NK-92 treated with Interleukin-12 subunit alpha and Interleukin-12 subunit beta, amount 100 ng/mL, for 24 hours (cell line): ENCODE measurements at places on chromosomes 3 and 15.

- no peak for DNase-seq
Measured at GRCh38 chr3:48518069-48518468, 14.1 kb upstream of the SHISA5 start.

- DNase-seq = no peak
Measured at GRCh38 chr3:78881501-78881900, 886.3 kb downstream of the ROBO1 start.

- no peak for DNase-seq
Measured at GRCh38 chr3:37607604-37608003, 254.1 kb upstream of the CTDSPL start.

DNA sequence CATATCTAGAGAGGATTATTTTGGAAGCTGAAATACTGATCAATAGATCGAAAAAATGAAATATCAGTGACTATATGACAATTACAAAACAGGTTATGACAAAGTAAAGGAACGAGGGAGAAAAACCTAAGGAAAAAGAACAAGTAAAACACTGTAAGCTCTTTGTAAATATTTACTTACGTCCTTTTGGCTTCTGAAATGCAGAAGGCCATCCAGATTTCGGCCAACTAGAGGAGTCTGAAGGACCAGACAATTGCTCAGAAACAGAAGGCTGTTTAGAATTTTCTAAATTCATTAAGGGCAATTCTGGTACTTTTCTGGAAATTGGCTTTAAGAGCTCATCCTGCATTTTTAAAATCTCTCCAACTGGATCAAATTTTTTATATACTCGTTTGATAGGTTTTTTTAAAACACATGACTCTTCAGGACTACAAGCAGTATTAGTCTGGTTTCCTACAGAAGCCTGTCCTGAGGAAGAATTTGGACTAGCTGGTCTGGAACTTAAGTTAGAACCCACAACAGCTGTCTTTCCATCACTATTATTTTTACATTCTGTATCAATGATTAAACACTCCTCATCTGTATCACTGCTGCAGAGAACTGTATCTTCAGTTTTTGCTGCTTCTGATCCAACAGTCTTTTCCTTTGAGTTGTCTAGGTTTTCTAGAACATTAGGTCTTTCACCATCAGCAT, 30.1 kb downstream of the ICE2 start:
- no peak for DNase-seq

- no peak for DNase-seq
Measured at GRCh38 chr15:48178648-48178931, 495 bp upstream of the MYEF2 start.

DNA sequence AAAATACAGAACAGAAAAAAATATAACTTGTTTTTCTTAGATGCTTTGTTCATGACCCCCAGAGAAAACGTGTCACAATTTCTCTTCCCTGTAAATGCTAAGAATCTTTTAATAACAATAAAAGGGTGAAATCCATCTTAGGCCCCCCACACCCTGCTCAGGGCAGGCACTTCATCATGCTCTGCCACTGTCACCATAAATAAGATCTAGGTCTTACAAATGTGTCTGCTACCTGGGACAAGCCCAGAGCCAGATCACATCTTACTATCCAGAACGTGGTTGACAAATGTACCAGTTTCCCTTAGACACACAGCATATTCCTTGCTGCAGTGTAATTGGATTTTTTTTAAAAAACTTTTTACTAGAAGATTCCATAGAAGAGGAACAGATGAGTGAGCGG, 795.4 kb downstream of the AGBL1 start:
- DNase-seq = no peak

- no peak for DNase-seq
Measured at GRCh38 chr3:71311661-71312046, 271.9 kb downstream of the FOXP1 start.

DNA sequence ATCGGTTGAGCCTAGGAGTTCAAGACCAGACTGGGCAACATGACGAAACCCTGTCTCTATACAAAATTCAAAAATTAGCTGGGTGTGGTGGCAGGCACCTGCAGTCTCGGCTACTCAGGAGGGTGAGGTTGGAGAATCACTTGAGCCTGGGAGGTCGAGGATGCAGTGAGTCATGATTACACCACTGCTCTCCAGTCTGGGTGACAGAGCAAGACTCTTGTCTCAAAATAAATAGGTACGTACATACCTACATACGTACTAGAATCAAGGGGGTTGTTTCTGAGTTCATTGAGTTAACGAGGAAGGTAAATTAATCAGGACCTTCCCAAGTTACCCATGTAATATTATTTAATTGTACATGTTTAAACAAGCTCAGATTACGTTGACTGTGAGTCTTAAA, 97.5 kb downstream of the CHL1 start:
- no peak for DNase-seq

DNA sequence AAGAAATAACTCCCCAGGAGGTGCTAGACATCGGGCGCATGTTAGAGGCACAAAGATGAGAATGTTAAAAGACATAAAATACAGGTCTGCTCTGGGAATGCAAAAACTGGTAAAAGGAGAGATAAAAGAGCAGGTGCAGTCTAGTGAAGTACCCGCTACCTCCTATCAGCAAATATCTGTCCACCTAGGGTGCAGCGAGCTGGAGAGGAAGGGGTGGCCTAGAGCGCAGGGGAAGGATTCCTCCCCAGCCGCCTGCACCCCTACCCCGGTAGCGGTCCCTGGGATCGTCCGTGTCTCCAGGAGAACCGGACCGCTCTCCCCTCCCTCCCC, 237 bp upstream of the ZNF662 start:
- no peak for DNase-seq

DNA sequence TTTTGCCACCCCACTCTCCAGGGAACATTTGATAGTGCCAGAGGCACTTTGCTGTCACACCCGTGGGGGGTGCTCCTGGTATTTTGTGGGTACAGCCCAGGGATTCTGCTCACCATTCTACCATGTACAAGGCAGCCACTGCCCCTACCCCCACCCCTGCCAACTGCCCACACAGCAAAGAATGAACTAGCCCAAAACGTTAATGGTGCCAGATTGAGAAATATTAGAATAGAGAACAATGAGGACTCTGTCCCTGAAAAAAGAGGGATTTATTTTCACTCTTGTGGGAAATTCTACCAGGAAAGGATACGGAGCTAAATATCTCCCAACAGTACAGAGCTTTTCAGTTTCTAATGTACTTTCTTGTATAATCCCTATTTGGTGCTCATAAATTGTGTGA, 154.5 kb upstream of the SUCLG2 start:
- DNase-seq = no peak

GRCh38 chr3:166897811-166898210, 482.3 kb downstream of the ZBBX start:
- no peak for DNase-seq

- no peak for DNase-seq
Measured at GRCh38 chr15:100207053-100207452, 134.7 kb downstream of the ADAMTS17 start.

DNA sequence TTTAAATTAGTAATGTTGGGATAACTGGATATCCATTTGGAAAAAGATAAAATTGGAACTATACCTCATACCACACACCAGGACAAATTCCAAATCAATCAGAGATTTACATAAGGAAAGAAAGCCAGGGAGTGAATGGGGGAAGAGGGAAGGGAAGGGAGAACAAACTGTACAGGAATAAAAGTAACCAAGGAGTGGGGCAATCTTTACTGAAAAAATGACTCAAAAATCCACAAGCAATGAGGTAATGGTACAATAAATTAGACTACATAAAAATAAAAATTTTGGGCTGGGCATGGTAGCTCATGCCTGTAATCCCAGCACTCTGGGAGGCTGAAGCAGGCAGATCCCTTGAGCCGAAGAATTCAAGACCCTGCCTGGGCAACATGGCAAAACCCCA, 82.6 kb downstream of the MLH1 start:
- DNase-seq = no peak

GRCh38 chr3:180571831-180572598, 29.9 kb upstream of the TTC14 start:
- DNase-seq = no peak

DNA sequence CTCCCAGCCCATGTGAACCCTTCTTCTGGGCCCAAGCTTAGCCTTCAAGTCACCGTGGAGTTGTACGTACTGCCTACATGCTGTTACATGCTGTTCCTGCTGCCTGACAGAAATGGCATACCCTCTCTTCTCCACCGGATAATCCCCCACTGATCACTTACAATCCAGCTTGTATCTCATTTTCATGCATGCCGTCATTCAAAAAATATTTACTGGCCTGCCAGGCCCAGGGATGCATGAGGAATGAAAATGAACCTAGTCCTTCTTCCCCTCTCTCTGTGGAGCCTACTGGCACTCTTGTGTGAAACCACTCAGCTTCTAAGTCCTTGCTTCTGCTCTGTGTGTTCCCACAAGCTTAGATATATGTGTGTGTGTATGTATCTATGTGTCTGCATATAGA, 60.6 kb downstream of the WNT5A start:
- no peak for DNase-seq

- DNase-seq = no peak
Measured at GRCh38 chr3:36214460-36214859, 165.8 kb upstream of the STAC start.

- DNase-seq = no peak
Measured at GRCh38 chr3:178384321-178385230, 151.7 kb upstream of the KCNMB2 start.

- DNase-seq = no peak
Measured at GRCh38 chr15:64070965-64071851, 22.4 kb downstream of the CIAO2A start.

GRCh38 chr15:89396723-89397652, 62.4 kb upstream of the POLG start:
- DNase-seq = no peak

- no peak for DNase-seq
Measured at GRCh38 chr3:158057666-158058065, 48.6 kb downstream of the SHOX2 start.

- DNase-seq = no peak
Measured at GRCh38 chr3:31184261-31185061, 290.0 kb upstream of the GADL1 start.
